ENCODE measurements at places on chromosomes 4 and X.
A peak's percentile ranks its signal among the peaks of the same experiment; 100 is the strongest.

DNA sequence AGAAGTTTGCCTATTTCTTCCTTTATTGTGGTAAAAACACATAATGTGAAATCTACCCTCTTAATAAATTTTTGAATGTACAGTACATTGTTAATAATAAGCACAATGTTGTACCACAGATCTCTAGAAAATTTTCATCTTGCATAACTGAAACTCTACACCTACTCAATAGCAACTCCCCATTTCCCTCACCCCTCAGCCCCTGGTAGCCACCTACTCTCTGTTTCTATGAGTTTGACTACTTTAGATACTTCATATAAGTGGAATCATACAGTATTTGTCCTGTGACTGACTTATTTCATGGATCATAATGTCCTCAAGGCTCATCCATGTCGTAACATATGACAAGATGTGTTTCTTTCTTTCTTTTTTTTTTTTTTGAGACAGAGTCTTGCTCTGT, 446.4 kb downstream of the RPA4 start:
- no peak for DNase-seq

DNA sequence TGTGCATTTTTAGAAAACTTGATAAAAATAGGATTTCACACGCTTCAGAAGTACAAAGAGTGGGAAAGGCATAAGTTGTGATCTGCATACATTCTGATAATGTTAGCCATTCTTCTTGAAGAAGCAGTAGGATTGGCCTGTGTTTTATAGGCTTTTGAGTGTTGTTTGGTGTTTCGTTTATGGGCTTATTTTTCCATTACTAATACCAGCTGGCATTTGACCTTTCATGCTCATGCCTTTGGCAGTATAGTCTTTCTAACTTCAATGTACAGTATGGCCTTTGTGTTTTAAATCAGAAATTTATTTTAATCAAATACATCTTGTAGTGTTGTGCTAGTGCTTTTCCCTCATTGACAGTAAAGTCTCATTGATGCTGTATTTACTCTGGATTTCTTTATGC, 51.5 kb upstream of the SLC4A4 start:
- no peak for DNase-seq

GRCh38 chrX:118216087-118216486, 99.5 kb upstream of the KLHL13 start:
- DNase-seq, result no peak

DNA sequence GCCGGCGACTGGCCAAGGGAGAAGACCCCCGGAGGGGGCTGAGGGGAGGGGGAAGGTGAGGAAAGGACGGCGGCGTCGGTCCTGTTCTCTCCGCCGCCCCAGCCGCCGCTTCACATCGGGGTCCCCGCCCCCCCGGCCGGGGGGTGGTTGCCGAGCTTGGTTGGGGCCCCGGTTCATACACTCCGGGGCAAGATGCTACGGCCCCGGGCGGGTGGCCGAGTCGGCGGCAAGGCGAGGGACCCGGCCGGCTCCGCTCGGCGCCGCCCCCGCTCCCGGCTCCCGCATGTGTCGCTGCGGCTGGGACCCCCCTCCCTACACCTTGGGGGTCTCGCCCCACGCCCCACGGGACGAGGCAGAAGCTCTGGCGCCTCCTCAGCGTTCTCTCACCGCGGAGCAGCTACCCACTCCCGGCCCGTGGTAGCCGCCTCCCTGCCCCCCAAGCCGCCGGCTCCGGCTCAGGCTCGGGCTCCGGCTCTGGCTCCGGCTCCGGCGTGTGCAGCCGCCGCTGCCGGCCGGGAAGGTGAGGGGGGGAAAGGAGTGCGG, 461 bp downstream of the FBXW7 start:
- peak; percentile 21 for DNase-seq

- DNase-seq, result no peak
Observed at GRCh38 chr4:70515367-70516250, 2.8 kb upstream of the AMTN start.

DNA sequence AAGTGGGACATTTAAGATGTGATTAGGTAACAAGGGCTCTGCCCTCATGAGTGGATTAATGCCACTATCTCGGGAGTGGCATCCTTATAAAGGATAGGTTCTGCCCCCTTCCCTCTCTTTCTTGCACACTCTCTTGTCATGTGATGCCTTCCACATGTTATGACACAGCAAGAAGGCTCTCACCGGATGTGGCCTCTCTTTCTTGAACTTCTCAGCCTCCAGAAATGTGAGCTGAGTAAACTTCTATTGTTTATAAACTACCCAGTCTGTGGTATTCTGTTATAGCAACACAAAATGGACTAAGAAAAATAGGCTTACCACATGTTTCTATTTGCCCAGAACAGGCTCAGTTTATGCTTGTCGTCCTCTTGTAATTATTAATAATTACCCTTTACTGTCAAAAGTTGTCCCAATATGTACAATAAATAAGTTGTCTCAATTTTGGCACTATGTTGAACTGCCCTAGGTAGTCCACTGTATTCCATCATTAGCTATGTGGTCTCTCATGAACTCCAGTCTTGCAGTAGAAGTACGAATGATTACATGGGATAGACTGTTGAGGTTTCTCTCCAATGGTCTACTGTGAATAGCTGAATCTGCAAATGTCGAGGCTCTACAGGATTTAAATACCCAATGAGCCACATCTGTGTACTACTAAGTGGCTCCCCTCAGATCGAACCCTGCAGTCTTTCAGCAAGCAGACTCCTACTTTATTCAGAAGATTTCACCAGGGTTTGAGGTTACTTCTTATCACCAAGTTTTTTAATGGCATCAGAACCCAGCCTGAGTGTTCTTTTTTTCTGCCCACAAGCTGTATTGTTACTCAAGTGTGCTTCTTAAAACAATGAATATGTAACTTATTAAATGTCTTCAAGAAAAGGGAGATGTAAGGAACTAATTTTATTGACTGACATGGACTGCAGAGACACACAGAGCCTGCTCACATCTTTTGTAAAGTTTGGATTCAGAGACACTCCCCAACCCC, 102.0 kb upstream of the LEF1 start:
- DNase-seq, result no peak

DNA sequence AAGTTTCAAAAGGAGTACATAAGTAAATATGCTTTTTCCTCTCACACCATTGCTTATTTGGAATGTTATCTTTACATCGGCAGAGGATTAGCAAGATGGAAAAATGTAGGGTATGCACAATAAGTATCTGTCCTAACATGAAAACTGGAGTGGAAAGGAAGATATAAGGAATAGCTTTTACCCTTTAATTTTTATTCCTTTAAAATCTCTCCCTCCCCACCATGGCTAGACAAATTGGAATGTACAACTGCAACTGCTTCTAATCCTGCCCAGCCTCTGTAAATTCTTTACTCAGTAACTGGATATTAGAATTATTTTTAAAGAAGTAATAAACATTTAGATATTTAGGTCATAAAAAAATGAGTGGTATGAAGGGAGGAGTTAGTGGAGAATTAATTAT, 171.5 kb downstream of the PCDH18 start:
- DNase-seq, result no peak

DNA sequence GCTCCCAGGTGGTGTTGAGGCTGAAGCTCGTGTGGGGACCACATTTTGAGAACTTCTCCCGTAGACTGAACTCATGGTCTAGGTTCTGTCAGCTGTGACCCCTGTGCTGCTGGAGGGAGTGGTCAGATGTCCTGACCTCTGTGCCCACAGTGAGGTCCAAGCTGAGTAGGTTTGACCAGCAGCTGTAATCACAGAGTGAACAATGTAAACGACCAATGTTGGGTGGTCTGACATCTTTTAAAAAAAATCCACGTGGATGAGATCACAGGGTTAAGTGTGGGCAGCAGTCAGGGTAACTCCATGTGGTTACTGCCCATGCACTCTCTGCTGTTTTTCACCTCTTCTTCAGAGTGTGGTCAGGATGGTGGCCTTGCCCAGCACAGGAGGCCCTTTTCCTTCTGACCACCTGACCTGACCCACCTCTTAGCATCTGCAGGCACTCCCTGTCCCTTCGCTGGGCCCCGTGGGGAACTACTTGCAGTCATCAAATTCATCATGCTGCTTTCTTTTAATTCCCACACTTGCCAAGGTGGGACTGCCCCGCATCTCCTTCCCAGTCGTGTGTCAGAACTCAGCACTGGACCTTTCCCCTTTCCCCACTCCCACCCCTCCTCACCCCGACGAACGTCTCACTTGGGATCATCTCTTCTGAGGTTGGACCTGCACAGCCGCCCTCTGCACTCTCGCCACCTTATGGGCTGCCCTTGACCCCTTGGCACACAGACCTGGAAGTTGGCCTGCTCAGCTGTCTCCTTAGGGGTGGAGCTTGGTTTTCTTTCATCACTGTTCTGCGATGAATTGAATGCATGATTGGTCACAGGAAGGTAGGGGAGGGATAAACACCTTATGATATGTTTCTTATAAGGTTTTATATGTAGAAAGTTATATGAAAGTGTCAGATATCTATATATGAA, 120.1 kb downstream of the PTTG2 start:
- no peak for DNase-seq

DNA sequence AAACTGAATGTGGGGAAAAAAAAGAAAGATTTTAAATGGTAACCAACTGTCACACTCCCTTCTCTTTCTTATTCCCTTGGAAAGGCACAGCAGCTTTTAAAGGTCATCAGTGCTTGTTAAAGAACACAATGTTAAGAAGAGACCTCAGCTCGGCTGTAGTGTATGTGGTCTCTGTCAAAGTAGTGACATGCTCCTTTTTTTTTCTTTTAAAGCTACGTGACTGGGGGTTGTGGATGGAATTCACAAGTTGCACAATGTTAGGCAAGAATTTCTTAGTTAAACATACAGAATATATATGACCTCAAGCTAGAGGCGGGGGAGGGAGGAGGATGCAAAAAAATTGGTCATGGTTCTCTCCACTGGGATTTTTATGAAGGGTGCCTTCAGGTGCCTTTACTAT, 45.6 kb downstream of the OCRL start:
- DNase-seq, result peak; percentile 36

DNA sequence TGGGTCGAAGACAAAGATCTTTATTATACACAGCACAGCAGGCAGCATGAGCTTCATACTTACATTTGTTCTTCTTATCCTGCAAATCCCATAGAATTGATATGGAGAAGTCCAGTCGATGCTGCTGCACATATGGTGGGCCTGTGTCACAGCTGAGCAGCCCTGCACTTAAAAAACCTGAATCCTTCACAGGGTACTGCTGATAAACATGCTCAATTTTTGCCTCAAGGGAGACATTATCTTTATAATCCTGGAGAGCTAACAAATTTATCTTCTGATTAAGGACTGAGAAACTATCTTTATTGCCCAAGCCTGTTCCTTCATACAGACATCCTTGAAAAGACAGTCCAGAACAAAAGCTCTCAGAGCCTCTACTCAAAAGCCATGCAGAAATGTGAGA, 434.4 kb upstream of the FAM47C start:
- no peak for DNase-seq

DNA sequence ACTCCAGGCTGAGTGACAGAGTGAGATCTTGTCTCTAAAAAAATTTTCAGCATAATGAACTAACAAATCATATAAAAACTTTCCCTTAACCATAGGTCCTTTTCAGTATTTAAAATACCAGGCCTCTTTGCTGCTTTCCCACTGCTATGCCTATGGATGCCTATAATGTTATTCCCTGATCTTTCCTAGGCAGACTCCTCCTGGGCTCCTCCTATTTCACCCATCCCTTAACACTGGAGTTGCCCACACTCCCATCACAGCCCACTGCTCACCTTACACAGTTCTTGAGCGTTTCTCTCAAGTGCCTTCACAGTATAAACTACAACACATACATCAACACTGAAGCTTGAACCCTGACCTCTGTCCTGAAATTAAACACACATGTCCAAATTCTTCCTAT, 31.6 kb downstream of the PAPSS1 start:
- no peak for DNase-seq

GRCh38 chrX:97074400-97074799, 190.7 kb downstream of the RPA4 start:
- no peak for DNase-seq

GRCh38 chrX:68203646-68204045, 229.6 kb downstream of the OPHN1 start:
- DNase-seq, result no peak

DNA sequence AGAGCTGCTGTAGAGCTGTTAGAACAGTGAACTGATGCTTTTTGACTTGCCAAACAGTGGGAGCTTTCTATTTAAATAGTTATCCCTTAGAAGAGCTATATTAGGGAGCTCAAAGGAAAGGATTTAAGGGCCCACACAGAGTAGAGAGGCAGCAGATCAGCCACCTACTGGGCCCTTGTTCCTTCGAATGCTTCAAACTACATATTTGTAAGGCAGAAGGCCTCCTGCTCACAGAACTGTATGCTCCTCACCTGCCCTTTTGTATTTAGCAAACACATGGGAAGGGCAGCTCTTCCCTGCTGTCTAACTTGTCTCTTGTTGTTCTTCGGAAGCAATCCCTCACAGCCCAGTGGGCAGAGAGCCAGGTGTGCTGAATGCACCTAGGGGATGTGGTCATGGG, 38.0 kb downstream of the IL1RAPL1 start:
- no peak for DNase-seq

DNA sequence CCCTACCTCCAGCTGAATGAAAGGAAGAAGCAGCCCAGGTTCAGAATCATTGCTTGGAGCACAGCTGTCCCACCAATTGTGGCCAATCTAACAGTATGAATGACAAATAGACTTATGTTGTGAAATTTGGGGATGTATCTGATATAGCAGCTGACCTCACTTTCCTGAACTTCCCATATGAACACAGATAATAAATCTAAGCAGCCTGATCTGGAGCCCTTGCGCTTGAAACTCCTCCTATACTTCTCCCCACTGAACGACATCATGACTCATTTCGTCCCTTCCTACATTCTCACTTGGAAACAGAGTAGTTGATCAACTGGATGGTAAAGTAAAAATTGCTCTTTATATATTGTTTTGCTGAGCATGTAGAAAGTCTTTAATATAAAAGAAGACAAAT, 24.2 kb upstream of the AMELX start:
- DNase-seq, result no peak

DNA sequence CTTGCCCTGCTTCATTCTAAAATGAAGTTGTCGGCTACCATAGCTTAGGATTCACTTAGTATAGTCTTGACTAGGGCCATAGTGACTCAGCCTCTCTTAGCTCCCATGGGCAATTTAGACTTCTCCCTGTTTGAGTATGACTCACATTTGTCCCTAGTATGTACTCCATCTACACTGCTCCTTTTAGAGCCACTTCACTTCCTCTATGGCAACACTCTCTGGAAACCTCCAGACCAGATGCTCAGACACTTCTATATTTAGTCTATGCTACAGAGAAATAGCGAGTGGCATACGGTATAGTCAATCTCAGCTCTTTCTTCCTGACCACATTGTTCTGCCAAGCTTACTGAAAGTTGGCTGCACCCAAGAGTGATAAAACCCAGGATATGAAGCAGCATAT, 11.2 kb downstream of the MEPE start:
- DNase-seq, result no peak

DNA sequence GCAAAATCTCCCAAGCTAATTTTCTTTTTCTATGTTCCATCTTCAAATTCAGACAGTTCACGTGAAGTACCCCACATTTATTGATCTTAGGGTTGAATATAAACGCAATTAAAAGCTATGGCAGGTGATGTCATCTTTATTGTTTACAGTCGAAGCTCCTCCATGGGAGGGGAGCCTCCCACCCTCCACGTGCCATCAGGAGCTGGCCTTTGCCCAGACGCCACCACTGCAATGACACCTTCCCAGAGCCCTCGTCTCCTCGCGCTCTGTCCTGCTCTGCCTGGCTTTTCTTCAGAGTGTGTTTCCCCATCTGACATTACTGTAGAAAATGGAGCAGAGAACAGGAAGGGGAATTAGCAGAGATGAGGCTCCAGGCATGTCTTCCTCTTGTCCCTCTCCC, 18.8 kb upstream of the CYP4V2 start:
- DNase-seq, result no peak

GRCh38 chr4:30616942-30617646, 103.1 kb upstream of the PCDH7 start:
- DNase-seq, result no peak

Data from HuH-7 (cell line).